Astrocyte of the cerebellum (primary cell): ENCODE measurements at places on chromosomes 1 and 21.
A peak's percentile ranks its signal among the peaks of the same experiment; 100 is the strongest.

DNA sequence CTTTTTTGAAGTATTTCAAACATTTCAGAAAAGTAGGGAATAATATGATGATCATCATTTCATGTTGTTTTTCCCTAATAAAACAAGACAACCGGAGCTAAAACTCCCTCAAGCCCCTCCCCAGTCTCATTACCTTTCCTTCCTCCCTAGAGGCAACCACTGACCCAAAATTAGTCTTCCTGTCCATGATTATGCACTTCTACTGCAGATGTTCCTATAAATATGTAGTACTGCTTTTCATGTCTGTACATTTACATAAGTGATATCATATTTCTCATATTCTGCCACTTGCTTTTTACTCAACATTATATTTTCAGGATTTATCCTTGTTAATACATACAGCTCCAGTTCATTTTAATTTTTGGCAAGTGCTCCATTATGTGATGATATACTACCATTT, 58.7 kb upstream of the GOLT1A start:
- no peak for DNase-seq

DNA sequence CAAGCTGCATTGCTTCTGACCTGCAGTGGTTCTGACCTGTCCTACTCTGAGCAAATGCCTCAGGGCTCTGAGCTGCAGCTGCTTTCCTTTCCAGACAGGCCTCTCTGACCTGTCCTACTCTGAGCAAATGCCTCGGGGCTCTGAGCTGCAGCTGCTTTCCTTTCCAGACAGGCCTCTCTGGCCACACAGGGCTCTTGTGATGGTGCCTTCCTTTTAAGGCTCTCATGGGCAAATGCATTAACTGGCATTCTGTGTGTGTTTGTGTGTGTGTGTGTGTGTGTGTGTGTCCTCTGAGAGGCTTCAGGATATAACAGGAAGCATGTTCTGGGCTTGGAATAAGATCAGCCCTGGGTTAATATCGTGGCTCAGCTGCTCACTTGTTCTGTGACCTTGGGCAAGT, 131.3 kb downstream of the NTPCR start:
- DNase-seq: no peak

- no peak for DNase-seq
Measured at GRCh38 chr1:25863486-25864262, 4.4 kb upstream of the AUNIP start.

GRCh38 chr1:18015719-18016118, 91.9 kb upstream of the IGSF21 start:
- DNase-seq: no peak

DNA sequence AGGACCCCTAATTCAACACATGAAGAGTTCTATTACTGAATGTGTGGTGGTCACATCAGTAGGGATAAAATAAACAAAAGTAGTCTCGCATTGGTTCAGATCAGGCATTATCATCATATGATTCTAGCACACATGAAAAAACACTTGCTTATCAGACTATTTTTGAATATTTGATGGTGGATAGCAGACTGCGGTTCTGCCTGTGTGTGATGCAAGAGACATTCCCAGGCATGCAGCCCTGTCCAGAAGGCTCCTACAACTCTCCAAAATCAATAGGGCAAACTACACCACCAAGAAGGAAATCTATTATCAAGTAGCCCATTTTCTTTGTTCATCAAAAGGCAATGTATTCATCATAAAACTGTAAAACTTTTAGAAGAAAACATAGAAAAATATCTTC, 304.7 kb downstream of the DUSP10 start:
- DNase-seq: no peak

DNA sequence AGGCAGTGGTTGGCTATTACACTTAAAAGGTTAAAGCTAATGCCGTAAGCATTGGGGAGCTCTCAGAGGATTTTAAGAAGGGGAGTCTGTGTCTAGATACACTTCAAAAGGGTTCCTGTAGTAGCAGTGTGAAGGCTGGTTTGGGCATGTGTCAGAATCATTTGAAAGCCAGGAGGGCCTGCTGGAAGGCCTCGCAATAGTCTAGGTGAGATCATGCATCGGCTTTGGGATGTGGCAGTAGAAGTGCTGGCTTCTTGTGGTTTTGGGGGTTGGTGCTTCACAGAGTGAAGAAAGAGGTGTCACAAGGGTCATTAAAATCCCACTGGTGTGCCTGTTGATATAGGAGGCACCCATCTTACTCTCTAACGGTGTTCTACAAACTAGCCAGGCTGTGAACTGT, 85.7 kb downstream of the ST6GALNAC3 start:
- DNase-seq: no peak

- no peak for DNase-seq
Measured at GRCh38 chr21:25079053-25079452, 528.2 kb downstream of the MRPL39 start.

DNA sequence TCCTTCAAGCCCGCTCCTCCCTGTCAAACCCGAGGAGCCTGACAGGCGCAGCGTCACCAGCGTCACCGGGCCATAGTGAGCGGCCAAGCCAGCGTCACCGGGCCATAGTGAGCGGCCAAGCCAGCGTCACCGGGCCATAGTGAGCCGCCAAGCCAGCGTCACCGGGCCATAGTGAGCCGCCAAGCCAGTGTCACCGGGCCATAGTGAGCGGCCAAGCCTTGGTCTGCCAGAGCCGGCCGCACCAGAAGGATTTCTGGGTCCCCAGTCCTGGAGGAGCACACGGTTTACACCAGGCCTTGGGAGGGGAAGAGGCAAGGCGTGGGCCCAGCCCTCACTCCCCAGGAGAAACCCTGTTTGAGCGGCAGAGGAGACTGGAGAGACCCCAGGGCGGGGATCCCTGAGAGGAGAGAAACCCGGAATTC, 39.8 kb upstream of the COL18A1 start:
- DNase-seq: no peak

DNA sequence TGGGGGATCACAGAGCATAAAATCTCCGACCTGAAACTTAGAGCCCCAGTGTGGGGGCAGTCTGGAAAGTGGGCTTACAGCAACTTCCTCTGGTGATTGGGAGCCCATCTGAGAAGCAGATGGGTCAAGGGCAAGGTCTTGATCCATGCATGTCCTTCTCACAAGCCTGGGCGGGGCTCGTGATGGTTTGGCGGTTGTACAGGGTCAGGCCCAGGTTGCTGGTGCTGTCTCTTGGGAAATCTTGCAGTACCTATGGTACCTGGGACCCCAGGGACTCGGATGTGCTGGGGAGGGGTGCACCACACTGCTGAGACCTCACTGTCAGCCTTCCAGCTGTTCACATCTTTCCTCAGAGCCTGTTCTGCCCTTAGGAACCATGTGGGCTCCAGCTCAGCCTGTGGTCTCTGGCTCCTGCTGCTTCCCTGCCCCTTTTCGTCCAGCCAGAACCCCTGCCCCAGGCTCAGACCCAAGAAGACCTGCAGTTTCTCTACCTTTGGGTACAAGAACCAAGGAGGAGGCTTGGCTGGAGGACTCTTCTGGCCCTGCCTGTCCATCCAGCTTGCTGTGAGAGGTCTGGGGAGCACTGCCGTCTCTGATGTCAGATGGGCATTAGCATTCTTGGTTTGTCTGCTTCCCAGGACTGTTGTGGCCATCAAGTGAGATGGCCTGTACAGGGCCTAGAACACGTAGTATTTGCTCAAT, 24.5 kb downstream of the WNT4 start:
- no peak for DNase-seq

DNA sequence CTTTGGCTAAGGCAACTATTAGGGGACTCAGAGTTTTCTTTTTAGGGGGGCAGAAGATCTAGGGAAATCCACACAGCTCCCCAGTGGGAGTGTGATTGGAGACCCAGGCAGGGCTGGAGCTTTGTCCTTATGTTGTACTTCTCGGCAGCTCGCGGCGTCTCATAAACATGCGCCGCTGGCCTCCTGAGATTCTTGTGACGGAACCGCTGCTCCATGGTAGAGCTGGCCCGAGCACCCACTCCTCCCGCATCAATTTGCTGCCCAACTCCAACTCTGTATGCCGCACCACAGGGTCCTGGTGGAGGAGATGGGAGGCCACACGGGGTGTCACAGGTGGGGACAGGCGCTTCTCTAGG, 143.9 kb downstream of the GALNT2 start:
- no peak for DNase-seq

- DNase-seq: peak; percentile 79
Measured at GRCh38 chr1:234608025-234608910, 1.7 kb downstream of the IRF2BP2 start.

DNA sequence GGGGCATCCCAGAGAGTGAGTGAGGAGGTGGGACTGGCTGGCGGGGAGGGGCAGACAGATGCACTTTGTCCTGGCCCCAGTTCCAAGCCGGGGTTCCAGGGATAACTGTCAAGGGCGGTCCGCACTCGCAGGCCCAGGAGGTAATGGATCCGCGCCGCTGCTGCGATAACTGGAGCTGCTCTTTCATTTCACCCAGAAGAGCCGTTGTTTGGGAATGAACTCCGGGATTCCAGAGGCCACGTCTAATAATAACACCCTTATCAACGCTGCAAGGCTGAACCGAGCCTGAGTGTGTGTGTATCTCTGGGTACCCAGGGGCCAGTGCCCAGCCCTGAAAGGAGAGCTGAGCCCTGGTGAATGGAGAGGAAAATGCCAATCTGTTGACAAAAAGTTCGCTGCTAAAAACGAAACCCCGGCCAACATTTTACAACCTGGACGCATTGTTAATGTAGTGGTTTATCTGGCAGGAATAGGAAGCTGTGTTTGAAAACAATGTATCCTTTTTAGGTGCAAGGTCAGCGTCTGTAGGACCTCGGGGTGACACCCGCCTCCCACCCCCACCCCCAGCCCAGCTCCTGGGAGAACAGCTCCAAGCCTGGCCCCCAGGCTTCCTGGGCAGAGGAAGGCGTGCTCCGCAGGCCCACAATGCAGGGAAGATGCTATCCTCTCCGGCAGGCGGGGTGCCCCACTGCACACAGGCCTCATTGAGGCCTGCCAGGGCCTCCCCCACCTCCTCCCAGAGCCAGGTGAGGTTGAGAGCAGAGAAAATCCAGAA, 119.7 kb downstream of the PROX1 start:
- no peak for DNase-seq

GRCh38 chr1:160400223-160400645, at the start of gene VANGL2:
TSS of gene VANGL2 (plus strand) at chr1:160400564. CDS start at chr1:160415838, 15,274 bp downstream.
- peak; percentile 22 for DNase-seq
